ENCODE measurements at places on chromosomes 7 and 10. TPM values are rescaled to one million over a fixed set of nuclear protein-coding genes. Genes with fewer than 3 reads are reported as not detected.

Gene ERV3-1
- total RNA-seq = 7.0 TPM

Gene NXPH1
- total RNA-seq = not detected

Gene ACTR3C
- total RNA-seq = not detected

Gene SEMA3D
- total RNA-seq = 0.05 TPM

Gene CPN1
- not detected for total RNA-seq

Gene CRPPA
- total RNA-seq = 1.5 TPM

Gene ATP6V0E2
- 0.39 TPM for total RNA-seq

Gene PON3
- total RNA-seq = 0.39 TPM

Gene RNF148
- total RNA-seq = 0.19 TPM

Gene MINPP1
- 25.8 TPM for total RNA-seq

Gene PPP1R17
- not detected for total RNA-seq

Gene NRCAM
- 26.5 TPM for total RNA-seq

Gene AKR1E2
- 3.1 TPM for total RNA-seq

Gene GTF2IRD1
- total RNA-seq = 5.8 TPM

Gene SPDYE2
- not detected for total RNA-seq

Gene PCBD1
- total RNA-seq = 21.5 TPM

Gene HMX3
- not detected for total RNA-seq

Gene PIP
- total RNA-seq = not detected

Gene PSTK
- total RNA-seq = 4.9 TPM

Gene KCNH2
- not detected for total RNA-seq

Gene CPEB3
- total RNA-seq = 1.7 TPM

Gene LRGUK
- not detected for total RNA-seq

Gene LRIT2
- not detected for total RNA-seq

Gene OR2A12
- not detected for total RNA-seq

Gene GJD4
- not detected for total RNA-seq

Gene LRRC4
- total RNA-seq = not detected

Gene POMZP3
- total RNA-seq = 2.0 TPM

Gene FAM25C
- total RNA-seq = not detected

Gene NT5C3A
- 10.6 TPM for total RNA-seq

Gene DLX5
- total RNA-seq = not detected

Gene SMURF1
- total RNA-seq = 12.4 TPM

Gene TEX47
- not detected for total RNA-seq

Gene MAD1L1
- total RNA-seq = 37.1 TPM

Gene C10orf143
- total RNA-seq = 3.2 TPM

Gene PRLHR
- not detected for total RNA-seq

Gene ARHGAP22
- 10.5 TPM for total RNA-seq

Gene IKZF1
- not detected for total RNA-seq

Gene UTF1
- total RNA-seq = not detected

Gene EN2
- 0.37 TPM for total RNA-seq

Gene CLDN15
- total RNA-seq = 4.4 TPM

Gene RPA3
- 22.8 TPM for total RNA-seq

Gene EIF5AL1
- 0.49 TPM for total RNA-seq

Gene CLDN3
- total RNA-seq = not detected

Gene NYAP1
- total RNA-seq = 0.59 TPM

Gene EIF4EBP2
- 58.3 TPM for total RNA-seq

Gene LEP
- total RNA-seq = not detected

Gene GRID2IP
- not detected for total RNA-seq

Gene SPDYE9
- total RNA-seq = not detected

Gene FOXI2
- not detected for total RNA-seq

Gene KCP
- not detected for total RNA-seq

Gene RALA
- total RNA-seq = 25.8 TPM

Gene TET1
- 3.6 TPM for total RNA-seq

Gene ABCA13
- not detected for total RNA-seq

Gene MBLAC1
- total RNA-seq = 5.7 TPM

Gene ACADSB
- 6.9 TPM for total RNA-seq

Gene ANXA8L1
- total RNA-seq = not detected
